ENCODE measurements at places on chromosomes 3 and 15. TPM values are rescaled to one million over a fixed set of nuclear protein-coding genes. Genes with fewer than 3 reads are reported as not detected.

GRCh38 chr3:133330522-133330921 lies 69.3 kb upstream of the BFSP2 start:
- no peak for DNase-seq

- DNase-seq, result peak; percentile 7
Observed at GRCh38 chr15:69857686-69858391, 239.9 kb downstream of the TLE3 start.

DNA sequence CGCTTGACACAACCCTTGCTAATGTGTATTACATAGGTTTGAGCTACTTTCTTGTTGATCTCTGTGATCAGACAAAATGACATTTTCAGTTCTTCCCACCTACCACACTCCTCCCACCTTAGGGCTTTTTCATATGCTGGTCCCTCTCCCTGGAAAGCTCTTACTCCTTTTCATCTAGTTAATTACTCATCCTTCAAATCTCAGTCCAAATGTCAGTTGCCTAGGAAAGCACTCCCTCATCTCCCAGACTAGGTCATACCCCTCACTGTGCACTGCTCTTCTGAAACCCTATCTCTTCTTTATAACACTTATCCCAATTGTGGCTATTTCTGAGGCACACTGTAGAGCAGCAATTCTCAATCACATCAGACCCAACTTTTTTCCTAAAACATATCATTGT lies 7.3 kb downstream of the ZNF106 start:
- no peak for DNase-seq

DNA sequence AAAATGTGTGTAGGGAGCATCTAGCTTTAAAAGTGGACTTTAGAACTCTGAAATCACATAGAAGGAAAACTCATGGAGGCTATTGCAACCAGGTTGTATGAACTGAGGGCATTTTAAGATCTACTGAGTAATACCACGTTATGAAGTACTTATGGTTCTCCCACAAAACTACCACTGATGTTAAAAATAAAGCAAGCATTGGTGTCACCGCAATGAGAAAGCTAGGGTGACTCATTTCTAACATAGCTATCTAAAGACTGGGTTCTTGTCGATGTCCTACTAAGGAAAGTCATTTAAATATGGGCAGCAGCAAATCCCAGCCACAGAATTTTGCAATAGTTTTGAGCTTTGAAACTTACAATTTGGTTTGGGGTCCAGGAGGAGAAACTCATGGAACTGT lies 584.8 kb downstream of the DIPK2A start:
- DNase-seq, result no peak

DNA sequence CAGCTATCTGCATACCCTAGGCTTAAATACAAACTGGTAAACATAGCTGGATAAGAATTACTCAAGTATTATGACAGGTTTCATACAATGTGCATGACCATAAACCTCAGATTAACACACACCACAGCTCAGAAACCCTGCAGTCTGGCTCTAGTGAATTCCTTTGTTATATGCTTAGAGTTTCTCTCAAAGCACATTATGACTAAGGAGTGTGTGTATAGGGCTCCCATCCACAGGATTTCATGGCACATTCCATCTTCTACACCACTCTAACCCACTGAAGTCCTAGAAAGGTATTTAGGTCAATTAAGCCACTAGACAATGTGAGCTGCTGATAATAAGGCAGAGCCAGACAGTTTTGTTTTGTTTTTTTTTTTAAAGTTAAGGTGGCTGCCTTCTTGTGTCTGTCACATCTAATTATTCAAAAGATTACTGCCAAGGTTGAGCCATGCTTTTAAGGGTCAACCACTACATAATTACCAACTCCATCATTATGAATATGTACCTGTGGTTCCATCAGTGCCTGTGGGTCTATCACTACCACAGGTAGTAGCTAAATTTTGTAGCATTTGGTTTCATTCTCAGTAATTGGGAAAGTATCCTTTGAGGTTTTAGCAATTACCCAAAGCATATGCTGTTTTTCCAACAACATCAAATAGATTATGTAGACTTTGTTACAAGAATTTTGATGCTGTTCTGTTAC lies 107.0 kb downstream of the ALCAM start:
- DNase-seq, result no peak

GRCh38 chr3:123733341-123733740 lies 148.5 kb upstream of the HACD2 start:
- DNase-seq, result no peak

- DNase-seq, result no peak
Observed at GRCh38 chr15:71400294-71400693, 285.0 kb downstream of the THSD4 start.

GRCh38 chr15:91225741-91226140 lies 125.7 kb downstream of the SV2B start:
- DNase-seq, result no peak

DNA sequence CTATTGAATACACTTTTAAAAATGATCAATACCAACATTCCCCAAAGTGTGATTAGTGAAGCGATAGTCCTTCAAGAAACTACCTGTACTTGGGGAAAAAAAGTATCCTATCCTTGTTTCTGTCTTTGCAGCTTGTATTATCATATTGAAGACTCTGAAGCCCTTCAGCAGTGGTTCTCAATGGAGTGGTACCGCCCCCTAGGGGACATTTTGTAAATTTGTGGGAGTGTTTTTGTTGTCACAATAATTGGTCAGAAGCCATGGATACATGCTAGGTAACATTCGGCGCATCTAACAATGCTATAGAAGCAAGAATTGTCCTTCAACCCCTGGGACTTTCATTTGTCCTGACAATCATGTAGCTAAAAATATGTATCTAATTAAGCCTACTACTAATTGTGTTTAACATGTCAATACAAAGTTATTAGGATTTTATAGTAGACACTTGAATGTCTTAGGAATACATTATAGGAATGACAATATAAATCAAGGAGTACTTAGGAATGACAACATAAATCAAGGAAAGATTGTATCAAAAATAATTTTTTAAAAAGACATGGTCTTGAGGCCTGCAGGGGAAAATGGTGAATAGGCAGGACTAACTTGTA lies 53.7 kb downstream of the NMD3 start:
- DNase-seq, result no peak

- DNase-seq, result no peak
Observed at GRCh38 chr15:42100021-42100800, 5.8 kb upstream of the PLA2G4D start.

- no peak for DNase-seq
Observed at GRCh38 chr15:94036156-94036555, 195.2 kb upstream of the MCTP2 start.

- DNase-seq, result no peak
Observed at GRCh38 chr15:83545804-83546511, 98.8 kb downstream of the SH3GL3 start.

- DNase-seq, result no peak
Observed at GRCh38 chr3:84444726-84445521, 513.9 kb upstream of the CADM2 start.

DNA sequence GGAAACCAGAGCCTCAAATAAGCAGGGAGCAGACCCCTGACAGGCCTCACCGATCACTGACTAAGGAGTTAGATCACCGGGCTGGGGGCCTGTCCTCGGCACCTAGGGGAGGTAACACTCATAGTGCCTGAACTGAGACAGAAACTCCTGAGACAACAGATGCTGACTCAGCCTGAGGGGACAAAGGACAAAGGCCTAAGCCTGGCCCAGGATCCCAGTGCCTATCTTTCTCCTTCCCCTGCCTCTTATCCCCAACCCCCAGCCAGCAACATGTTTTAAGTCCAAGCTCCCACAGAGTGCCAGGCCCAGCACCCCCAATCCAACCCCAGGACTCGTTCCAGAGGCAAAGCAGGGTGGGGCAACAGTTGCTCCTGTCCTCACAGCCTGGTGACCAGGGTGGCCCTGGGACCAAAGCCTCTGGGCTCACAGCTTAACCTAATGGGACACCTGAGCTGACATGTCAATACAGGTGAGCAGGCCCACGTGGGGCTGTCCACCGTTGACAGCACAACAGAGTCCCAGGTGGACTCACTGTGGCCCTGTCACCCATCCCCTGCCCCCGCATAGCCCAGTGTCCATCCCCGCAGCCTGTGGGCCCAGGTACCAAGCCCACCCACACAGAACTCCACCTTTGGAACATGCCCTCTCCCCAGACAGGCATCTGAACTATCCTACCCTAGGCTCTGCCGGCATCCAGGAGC lies 37.4 kb downstream of the ADCY5 start:
- DNase-seq, result no peak

GRCh38 chr15:52143873-52144272 lies 31.3 kb upstream of the BCL2L10 start:
- DNase-seq, result no peak

- DNase-seq, result no peak
Observed at GRCh38 chr3:189563853-189564563, 67.2 kb upstream of the TP63 start.

DNA sequence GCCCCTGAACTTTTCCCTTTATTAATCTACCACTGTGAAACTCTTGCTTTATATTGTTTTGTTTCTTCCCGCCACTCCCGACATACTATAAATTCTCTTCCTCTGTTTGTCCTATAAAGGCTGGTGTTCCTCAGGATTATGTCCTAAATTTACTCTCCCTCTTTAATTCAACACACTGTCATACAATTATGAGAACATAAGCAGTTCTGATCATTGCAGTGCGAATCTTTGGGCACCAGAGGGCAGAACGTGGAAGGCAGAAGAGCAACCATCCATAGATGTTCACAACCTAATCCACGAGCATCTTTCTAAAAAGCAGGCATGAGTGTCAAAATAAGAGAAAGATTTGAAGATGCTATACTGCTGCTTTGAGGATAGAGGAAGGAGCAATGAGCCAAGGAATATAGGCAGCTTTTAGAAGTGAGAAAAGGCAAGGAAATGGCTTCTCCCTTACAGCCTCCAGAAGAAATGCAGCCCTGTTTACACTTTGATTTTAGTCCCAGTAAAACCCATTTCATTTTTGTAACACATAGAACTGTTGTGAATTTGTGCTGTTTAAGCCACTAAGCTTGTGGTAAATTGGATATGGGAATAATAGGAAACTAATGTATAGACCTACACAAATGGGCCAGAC lies 179.4 kb downstream of the GBE1 start:
- no peak for DNase-seq

- no peak for DNase-seq
Observed at GRCh38 chr15:35023804-35024203, 35.7 kb upstream of the ZNF770 start.

- no peak for DNase-seq
Observed at GRCh38 chr3:127053979-127054378, 71.1 kb downstream of the PLXNA1 start.

GRCh38 chr15:63157118-63157843 lies at the start of gene RPS27L:
TSS of gene RPS27L (minus strand) at chr15:63157477. CDS start at chr15:63157405, 72 bp downstream.
- DNase-seq, result peak; percentile 84

- DNase-seq, result no peak
Observed at GRCh38 chr3:23576379-23576959, 229.3 kb upstream of the UBE2E1 start.

DNA sequence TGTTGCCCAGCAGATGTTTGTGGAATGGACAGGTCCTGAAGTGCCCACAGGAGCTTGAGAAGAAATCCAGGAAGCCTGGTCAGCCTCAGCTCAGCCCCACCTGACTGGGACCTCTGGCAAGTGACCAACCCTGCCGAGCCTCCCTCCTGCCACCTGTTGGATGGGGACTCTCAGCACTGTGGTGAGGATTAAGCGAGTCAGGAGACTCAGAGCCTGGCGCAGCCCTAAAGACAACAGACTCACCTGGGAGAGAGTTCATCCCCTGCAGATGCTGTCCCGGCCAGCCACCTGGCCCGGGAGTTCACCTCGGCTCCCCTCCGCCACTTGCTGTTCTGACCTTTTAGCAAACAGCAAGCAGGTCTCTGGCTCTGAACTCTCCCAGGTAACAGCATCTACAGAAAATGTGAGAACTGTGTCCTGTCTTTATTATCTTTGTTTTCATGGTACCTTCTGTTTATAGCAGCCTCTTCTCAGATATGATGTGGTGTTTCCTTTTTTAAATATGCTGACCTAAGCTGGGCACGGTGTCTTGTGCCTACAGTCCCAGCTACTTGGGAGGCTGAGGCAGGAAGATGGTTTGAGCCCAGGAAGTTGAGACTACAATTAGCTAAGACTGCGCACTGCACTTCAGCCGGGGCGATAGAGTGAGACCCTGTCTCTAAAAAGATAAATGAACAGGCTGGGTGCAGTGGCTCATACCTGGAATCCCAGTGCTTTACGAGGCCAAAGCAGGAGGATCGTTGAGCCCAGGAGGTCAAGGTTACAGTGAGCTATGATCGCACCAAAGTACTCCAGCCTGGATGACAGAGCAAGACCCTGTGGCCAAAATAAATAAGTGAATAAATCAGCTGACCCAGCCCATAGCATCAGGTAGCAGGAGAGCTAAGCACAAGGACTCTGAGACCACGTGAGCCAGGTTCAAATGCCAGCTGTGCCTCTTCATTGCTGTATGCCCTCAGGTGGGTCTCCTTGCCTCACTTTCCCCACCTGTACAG lies 32.4 kb upstream of the SLC6A6 start:
- DNase-seq, result no peak

- DNase-seq, result no peak
Observed at GRCh38 chr3:172868582-172869200, 118.2 kb downstream of the ECT2 start.

GRCh38 chr15:85150130-85150480 lies 168.4 kb downstream of the PDE8A start:
- DNase-seq, result no peak

GRCh38 chr3:194736896-194737600 lies 51.4 kb downstream of the FAM43A start:
- no peak for DNase-seq

- no peak for DNase-seq
Observed at GRCh38 chr3:42914771-42915515, 9.0 kb downstream of the ZNF662 start.

- no peak for DNase-seq
Observed at GRCh38 chr15:101489237-101489598, 289 bp downstream of the PCSK6 start.

- DNase-seq, result no peak
Observed at GRCh38 chr15:89038146-89038545, 50.1 kb upstream of the ABHD2 start.

GRCh38 chr15:40293006-40293405 lies 10.1 kb upstream of the ANKRD63 start:
- no peak for DNase-seq

Gene CORO2B
- total RNA-seq, result not detected

Gene DNAH12
- total RNA-seq, result 0.19 TPM

Gene ALG1L2
- total RNA-seq, result not detected

Gene SPINK8
- total RNA-seq, result not detected

Gene GOLGA8T
- not detected for total RNA-seq

Gene NOP10
- total RNA-seq, result 44.8 TPM

Gene CIB2
- 0.82 TPM for total RNA-seq

Gene SLC7A14
- total RNA-seq, result not detected

Gene BFSP2
- not detected for total RNA-seq

Gene PLIN1
- 0.22 TPM for total RNA-seq

Gene KNL1
- total RNA-seq, result 0.69 TPM
